HS-5 (cell line): ENCODE measurements at places on chromosomes 7 and 10.

DNA sequence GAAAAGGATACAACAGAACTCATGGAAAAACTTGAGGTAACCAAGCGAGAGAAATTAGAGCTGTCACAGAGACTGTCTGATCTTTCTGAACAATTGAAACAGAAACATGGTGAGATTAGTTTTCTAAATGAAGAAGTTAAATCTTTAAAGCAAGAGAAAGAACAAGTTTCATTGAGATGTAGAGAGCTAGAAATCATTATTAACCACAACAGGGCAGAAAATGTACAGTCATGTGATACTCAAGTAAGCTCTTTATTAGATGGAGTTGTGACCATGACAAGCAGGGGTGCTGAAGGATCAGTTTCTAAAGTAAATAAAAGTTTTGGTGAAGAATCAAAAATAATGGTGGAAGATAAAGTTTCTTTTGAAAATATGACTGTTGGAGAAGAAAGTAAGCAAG is 62.1 kb downstream of the AKAP9 start:
- DNase-seq = no peak

GRCh38 chr7:3670898-3671297 is 369.8 kb downstream of the SDK1 start:
- no peak for DNase-seq

GRCh38 chr10:46223064-46223480 is 63.7 kb upstream of the ANTXRL start:
- DNase-seq = no peak

GRCh38 chr10:29839826-29840515 is 205.2 kb upstream of the SVIL start:
- no peak for DNase-seq

DNA sequence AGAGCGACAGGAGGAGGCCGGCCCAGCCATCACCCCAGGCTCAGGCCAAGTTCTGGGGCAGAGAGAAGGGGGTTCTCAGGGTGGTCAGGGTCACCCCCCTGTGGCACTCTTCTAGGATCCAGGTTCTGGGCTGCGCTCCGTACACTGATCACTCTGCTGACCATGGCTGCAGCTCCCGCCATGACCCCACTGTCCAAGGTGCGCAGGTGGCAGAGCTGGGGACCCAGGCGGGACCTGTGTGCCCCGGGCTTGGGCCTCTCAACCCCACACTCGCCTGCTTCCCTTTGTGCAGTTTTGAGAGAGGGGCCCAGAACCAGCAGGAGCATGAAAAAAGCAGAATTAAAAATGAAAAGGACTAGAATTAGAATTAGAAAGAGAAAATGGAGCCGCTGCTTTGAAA is 227.1 kb downstream of the FANK1 start:
- no peak for DNase-seq

DNA sequence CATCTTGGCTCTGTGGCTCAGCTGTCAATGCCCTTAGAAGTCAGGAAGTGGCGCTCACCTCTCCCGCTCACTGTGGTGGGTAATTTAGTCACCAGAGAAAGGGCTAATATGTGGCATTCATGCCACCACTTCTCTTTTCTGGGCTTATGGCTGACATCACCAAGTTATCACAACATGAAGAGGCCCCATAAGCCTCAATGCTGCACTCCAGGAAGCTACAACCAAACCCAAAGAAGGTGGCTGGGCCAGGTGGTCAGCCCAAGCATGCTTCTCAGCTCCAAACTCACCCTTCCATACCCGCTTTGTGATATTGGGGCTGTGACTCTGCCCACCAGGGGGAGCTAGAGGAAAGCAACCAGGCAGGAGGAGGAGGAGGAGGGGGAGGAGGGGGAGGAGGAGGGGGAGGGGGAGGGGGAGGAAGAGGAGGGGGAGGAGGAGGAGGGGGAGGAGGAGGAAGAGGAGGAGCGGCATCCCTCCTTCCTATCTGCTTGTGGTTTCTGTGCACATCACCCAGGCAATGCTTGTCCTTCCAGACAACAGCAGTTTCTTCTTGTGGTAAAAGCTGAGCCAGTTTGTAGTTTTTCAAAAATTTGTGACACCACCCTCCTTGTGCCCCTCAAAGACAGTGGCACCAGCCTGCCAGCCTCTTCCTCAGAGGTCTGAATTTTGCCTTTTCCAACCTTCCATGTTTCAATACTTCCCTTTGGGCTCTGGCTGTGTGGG is 42.1 kb downstream of the CYP26A1 start:
- no peak for DNase-seq

DNA sequence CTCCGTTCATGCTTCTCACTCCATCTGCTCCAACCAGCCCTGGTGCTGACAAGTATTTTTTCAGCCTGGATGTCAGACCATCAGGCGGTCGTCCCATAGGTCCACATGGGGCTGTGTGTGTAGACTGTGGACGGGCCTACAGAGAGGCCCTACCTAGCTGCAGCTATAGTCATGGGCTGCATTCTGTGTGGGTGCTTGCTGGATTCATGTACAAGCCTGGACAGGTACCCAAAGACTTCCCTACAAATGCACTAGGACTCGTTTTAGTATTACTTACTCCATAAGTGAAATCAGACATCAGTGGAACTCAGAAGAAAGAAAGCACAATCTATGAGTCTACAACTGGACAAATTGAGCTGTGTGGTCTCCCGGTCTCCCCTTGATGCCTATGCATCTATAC is 146.8 kb downstream of the PKD1L1 start:
- no peak for DNase-seq

DNA sequence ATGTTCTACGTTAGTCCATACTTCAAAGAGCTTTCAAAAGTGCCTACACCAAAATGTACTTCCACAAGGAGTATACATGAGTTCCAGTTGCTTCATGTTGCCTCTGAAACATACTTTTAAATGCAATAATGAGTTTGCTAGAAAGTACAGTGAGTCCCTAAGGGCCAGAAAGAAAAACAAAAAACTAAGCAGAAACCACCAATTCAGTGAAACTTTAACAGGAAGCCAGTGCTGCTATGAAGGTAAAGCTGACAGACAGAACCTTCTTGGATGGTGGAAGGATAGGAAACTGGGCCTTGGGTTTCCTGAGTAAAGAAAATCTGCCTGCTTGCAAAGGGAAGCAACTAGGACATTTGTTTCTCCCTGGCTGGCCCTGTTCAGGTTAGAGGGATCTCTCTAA is 104.2 kb downstream of the CTTNBP2 start:
- no peak for DNase-seq

DNA sequence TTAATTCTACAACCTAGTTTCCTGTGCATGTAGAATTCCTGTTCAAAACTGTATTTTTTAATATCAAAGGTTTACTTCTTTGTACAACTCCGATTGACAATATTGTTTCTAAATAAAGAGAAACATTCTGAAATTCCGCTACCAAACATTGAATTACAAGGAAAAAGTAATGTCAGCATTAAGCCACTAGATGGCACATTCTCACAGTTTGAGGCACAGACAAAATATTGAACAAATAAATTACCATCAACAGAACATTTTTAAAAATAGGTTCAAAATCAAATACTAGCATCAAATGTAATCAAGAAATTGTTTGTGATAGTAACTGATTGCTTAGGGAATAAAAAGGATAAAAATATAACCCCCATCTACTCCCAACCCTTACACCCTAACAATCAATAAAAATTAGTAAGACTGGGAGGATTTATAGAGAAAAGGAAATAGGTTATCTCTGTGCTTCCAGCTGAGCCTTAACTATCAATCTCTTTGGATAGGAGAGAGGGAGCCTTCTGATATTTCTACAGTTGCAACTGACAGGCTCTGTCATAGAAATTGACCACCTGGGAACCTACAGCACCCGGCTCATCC is 86.6 kb upstream of the C7orf33 start:
- no peak for DNase-seq

GRCh38 chr10:98415731-98416119 is 743 bp upstream of the PYROXD2 start:
- DNase-seq = no peak

DNA sequence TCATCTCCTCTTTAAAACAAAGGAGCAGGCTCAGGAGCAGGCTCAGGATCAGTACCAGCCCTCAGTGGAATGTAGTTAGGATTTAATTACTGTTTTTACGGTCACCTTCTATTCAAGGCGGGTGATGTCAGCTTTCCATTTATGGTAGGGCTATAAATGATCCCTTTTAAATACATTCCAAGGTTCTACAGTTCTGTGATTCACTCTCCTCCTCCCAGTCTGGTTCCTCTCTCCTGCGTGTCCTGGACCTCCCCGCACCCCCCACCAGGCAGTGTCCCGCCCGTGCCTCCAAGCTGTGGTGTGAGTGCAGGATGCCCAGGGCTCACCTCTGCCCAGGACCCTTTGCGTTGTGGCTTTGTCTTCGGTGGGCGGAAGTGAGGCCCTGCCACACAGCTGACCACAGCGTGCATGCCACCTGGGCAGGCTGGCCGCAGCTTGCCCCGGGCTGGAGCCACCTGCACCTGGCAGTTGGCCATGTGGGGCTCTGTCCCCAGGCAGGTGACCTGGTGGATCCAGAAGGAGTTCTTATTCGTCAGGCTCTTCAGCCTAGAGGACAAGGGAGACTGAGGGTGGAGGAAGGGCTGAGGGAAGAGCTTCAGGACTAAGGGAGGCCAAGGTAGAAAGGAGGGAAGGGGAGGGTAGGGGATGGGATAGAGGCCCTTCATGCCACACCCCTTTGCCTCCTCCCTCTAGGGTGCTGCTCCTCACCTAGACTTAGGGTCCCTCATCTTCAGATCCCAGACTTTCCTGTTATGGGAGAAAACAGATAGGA is 9.1 kb downstream of the LOXL4 start:
- no peak for DNase-seq

- DNase-seq = no peak
These were observed 57.4 kb downstream of the MAP3K8 start for GRCh38 chr10:30491204-30491915.

DNA sequence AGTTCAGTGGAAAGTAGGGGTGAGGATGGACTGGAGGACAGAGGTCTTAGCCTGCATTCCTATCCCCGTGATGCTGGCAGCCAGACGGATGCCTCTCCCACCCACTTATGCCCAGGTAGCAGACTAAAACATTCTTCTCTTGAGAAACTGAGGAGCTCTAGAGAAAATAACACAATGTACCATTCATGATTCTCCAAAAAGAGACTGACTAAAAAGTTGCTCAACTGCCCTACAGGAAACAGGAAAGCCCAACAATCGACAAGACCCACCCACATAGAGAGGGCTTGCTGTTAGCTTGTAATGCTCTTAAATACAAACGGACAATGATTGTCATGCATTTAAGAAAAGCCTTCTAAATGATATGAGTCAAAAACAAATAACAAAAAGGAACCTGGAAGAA is 33.2 kb upstream of the PDE1C start:
- no peak for DNase-seq

DNA sequence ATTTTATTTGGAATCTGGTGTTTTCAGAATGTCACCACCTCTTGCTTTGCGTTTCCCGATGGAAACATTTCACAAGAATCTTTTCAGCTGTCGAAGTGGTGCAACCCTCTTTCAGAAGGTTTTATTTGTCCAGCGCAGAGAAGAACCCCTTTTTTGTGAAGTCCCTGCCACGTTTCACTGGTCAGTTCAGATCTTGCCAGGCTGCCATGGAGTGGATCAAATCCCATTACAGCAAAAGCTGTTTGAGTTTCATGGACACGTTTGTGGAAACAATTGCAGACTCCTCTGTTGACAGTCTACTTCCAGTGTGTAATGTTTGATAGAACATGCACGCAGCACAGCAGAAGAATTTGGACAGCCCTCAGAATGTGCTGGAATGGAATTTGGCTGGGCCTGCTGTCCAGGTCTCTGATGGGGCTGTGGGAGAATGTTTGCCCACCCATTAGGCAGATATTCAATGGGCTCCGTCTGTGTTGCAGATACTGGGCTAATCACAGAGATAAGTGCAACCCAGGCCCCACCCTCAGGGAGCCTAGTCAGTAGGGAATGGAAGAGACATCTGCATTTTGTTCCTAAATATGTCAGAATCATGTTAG is 143.2 kb downstream of the GRK5 start:
- DNase-seq = no peak

DNA sequence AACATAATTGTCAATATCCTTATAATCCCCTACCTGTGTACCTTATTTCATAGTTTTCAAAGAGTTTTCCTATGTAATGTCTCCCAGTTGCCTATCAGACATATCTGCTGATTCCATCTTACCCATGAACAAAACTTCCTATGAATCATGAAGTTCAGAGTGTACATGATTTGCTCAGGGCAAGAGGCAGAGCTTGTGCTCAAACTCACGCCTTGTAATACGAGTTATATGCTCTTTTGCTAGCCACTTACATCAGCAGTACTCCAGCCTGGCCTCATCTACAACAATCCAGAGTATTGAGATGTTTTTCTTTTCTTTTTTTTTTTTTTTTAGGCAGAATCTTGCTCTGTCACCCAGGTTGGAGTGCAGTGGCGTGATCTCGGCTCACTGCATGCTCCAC is 11.8 kb downstream of the PKD2L1 start:
- no peak for DNase-seq

DNA sequence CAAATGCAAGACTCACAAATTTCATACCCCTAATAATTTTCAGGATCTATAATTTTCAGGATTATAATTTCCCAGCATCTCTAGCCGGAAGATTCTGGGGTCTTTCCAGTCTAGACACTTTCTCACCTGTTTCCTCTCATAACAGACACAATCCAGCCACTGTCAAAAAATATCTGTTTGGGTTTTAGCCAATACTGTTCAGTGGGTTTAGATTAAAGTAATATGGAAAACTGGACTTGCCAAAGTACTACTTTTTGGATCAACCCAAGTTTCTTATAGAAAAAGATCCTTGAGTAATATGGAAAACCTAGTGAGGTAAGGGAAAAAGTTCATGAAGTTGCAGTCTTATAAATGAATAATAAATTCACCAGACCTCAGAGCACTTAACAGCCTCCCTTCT is 62.1 kb upstream of the NEBL start:
- DNase-seq = no peak

- DNase-seq = no peak
These were observed 134.9 kb downstream of the TNS3 start for GRCh38 chr7:47446871-47447466.

GRCh38 chr7:50982626-50983025 is 199.9 kb upstream of the GRB10 start:
- no peak for DNase-seq

DNA sequence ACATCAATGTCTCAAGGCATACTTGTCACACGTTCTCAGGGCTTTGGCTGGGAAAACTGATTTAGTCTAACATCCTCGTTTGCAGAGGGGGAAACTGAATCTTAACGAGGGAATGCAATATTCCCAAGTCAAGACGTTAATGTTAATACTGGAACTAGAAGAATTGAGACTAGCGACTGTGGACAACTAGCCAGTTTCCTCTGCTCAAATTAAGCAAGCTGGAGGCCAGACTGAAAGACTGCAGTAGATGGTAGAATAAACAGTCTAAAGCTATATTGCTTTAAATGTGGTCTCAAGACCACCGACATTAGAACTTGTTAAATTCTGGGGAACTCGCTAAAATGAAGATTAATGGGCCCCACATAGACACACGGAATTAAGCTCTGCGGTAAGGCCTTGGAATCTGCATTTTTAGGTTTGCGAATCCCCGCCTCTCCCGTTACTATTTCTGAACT is 639 bp upstream of the TFAM start:
- DNase-seq = no peak

- DNase-seq = no peak
These were observed 95.3 kb downstream of the GALNT11 start for GRCh38 chr7:152120776-152121175.
